ENCODE measurements at places on chromosomes 5 and 9. TPM values are rescaled to one million over a fixed set of nuclear protein-coding genes. Genes with fewer than 3 reads are reported as not detected.
A peak's percentile ranks its signal among the peaks of the same experiment; 100 is the strongest.

Gene ST8SIA4
- 0.61 TPM for total RNA-seq

DNA sequence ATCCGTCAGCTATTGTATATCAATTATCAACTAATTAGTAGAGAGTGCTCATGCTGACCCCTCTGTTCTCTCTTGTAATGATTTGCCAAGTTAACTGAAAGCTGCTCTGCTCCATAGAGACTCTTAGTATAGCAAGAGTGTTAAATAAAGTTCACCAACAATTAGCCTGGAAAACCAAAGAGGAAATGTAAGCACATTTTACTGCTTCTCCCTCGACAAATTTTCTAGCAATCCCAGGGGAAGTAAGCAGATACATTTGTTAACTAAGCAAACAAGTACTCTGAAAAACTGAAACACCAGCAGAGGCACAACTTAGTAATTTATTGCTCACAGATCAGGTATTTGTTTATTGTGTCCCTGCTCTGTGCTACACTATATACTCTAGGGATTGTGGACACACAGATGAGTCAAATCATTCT, 162.2 kb downstream of the GLIS3 start:
- DNase-seq: no peak
- no peaks in the 10 kb centered on the region for H3K27me3 ChIP-seq
- peak overlapping the region; percentile 97 for H3K27ac ChIP-seq
- H3K36me3 ChIP-seq: no peaks in the 10 kb centered on the region
- H3K4me1 ChIP-seq: peaks cover 59% of the 10 kb centered on the region

GRCh38 chr5:173919443-173919842, 31.3 kb downstream of the CPEB4 start:
- no peak overlapping the region for H3K27ac ChIP-seq
- DNase-seq: no peak
- no peaks in the 10 kb centered on the region for H3K27me3 ChIP-seq

Gene HARS1
- total RNA-seq: 82.4 TPM

GRCh38 chr5:27389696-27390095, 351.3 kb upstream of the CDH9 start:
- H3K4me1 ChIP-seq: no peaks in the 10 kb centered on the region
- no peak overlapping the region for H3K4me3 ChIP-seq
- H3K27me3 ChIP-seq: no peaks in the 10 kb centered on the region
- no peak overlapping the region for H3K27ac ChIP-seq
- no peaks in the 10 kb centered on the region for H3K36me3 ChIP-seq

Gene KLF9
- total RNA-seq: 0.77 TPM

Gene KIF4B
- total RNA-seq: 0.14 TPM

Gene DDX41
- total RNA-seq: 137 TPM

- H3K4me1 ChIP-seq: 0 out of 2 replicates have a peak, but pooled peaks cover 7% of the 10 kb centered on the region
- H3K4me3 ChIP-seq: no peak overlapping the region
- H3K27me3 ChIP-seq: no peaks in the 10 kb centered on the region
- H3K36me3 ChIP-seq: no peaks in the 10 kb centered on the region
- no peak for DNase-seq
These were observed 1.6 kb downstream of the AFAP1L1 start for GRCh38 chr5:149273237-149273636.

GRCh38 chr9:13809401-13809800, 504.5 kb downstream of the NFIB start:
- H3K4me1 ChIP-seq: no peaks in the 10 kb centered on the region
- H3K27me3 ChIP-seq: no peaks in the 10 kb centered on the region
- H3K4me3 ChIP-seq: no peak overlapping the region

DNA sequence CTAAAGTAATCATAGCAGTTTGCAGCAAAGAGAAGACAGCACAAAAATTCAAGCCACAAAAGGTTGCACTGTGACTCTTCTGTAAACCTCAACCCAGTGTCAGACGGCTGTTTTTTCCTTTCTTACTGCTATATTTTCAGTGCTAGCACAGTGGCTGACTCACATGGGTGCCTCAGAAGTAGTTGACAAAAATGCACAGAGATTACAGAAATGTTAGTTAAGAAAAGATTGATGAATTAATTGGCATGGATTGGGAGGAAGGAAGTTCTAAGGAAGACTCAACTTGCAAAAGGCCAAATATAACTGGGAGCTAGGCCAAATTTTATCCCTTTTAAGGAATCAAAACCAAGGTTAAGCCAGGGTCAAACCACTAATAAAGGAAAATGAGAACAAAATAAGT, 43.7 kb upstream of the ITGA1 start:
- DNase-seq: no peak
- H3K27ac ChIP-seq: no peak overlapping the region
- no peaks in the 10 kb centered on the region for H3K27me3 ChIP-seq
- H3K4me3 ChIP-seq: no peak overlapping the region
- H3K36me3 ChIP-seq: no peaks in the 10 kb centered on the region

Gene KCTD16
- 0.29 TPM for total RNA-seq

- H3K4me3 ChIP-seq: no peak overlapping the region
- DNase-seq: no peak
- H3K27me3 ChIP-seq: no peaks in the 10 kb centered on the region
These were observed 154.0 kb downstream of the SLC12A2 start for GRCh38 chr5:128237546-128237945.

DNA sequence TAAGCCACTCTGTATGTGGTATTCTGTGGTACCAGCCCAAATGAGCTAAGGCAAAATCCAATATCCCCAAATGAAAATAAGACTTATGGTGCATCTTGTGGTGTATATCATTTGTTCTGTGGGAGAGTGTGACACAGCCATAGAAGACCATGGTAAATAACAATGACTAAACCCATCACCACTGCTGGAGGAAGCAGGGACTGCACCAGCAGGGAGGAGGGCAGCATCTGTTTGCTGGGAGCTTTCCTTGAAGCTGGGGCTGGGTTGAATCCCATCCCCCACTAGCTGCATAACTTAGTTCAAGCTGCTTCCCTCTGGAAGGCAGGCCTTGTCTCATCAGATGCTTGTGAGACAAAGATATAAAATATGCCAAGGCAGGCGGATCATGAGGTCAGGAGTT, 14.2 kb downstream of the GADD45G start:
- H3K27me3 ChIP-seq: no peaks in the 10 kb centered on the region
- no peak for DNase-seq
- no peaks in the 10 kb centered on the region for H3K36me3 ChIP-seq
- H3K4me3 ChIP-seq: no peak overlapping the region
- H3K27ac ChIP-seq: no peak overlapping the region

GRCh38 chr5:167509076-167509475, 782.4 kb upstream of the WWC1 start:
- H3K4me1 ChIP-seq: no peaks in the 10 kb centered on the region
- no peaks in the 10 kb centered on the region for H3K36me3 ChIP-seq
- no peak overlapping the region for H3K4me3 ChIP-seq
- no peak for DNase-seq
- H3K27me3 ChIP-seq: no peaks in the 10 kb centered on the region

Gene SPAAR
- total RNA-seq: not detected

- H3K36me3 ChIP-seq: no peaks in the 10 kb centered on the region
- no peak overlapping the region for H3K4me3 ChIP-seq
- H3K27ac ChIP-seq: no peak overlapping the region
- no peak for DNase-seq
- no peaks in the 10 kb centered on the region for H3K27me3 ChIP-seq
These were observed 547.3 kb upstream of the ZNF608 start for GRCh38 chr5:125293726-125294125.

DNA sequence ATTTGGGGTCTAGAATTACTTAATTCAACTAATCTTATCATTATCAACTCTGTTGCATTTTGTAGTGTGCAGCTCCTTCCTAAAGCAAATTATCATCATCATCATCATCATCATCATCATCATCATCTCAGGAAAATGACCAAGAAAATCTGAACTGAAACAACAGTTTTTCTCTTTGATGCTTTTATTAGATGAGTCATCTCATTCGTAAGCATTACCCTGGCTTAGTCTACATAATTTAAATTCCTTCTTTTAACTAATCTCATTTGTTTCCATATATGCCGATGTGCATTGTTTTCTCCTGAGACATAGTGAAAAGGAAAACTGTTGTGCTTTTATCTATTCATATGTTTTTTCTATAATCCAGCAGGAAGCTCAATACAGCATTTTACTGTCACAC, 173.0 kb upstream of the PDE4D start:
- H3K4me3 ChIP-seq: no peak overlapping the region
- no peak for DNase-seq
- no peaks in the 10 kb centered on the region for H3K4me1 ChIP-seq
- H3K27me3 ChIP-seq: no peaks in the 10 kb centered on the region

Gene TUBB4B
- 487 TPM for total RNA-seq

Gene AQP7
- 2.4 TPM for total RNA-seq

DNA sequence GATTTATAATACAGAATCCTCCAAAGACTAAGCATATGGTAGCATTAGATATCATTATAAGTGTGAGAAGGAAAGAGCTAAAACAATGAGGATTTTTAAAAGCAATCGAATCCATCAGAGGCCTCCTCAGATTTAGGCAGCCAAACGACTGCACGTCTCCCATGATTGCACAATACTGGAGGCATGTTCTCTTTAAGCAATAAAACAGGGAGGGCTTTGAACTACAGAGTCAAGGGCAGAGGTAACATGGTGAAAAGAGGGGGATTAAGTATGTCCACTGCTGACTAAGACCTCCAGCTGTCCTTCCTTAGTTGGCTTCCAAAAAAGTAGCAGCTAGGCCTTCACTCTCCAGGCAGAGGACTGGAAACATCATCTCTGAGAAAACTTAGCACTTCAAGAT, 298.7 kb upstream of the RGMB start:
- no peaks in the 10 kb centered on the region for H3K27me3 ChIP-seq
- no peaks in the 10 kb centered on the region for H3K36me3 ChIP-seq
- H3K4me1 ChIP-seq: no peaks in the 10 kb centered on the region

Gene POLE3
- 57.2 TPM for total RNA-seq

- H3K27ac ChIP-seq: no peak overlapping the region
- H3K4me1 ChIP-seq: no peaks in the 10 kb centered on the region
- no peak for DNase-seq
- no peak overlapping the region for H3K4me3 ChIP-seq
These were observed 221.0 kb downstream of the DCP2 start for GRCh38 chr5:113197456-113198200.

DNA sequence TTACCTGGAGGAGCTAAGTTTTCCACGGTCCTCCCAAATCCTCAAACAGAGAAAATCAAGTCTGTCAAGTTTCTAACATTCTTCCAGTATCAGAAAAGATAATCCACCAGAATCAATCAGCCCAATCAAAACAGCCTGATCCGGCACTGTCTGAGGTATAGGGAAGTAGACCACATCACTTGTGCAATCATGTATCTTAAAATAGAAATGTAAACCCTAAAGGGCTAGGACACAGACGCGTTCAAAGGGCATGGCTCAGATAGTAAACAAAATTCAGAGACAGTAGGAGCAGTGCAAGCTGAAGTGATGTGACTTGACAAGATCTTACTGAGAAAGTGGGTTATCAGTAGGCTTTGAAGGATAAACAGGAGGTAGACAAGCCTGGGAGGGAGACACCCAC, 252.4 kb upstream of the DAPK1 start:
- no peak overlapping the region for H3K4me3 ChIP-seq
- H3K27ac ChIP-seq: no peak overlapping the region
- H3K27me3 ChIP-seq: no peaks in the 10 kb centered on the region
- H3K4me1 ChIP-seq: peaks cover 4% of the 10 kb centered on the region
- H3K36me3 ChIP-seq: no peaks in the 10 kb centered on the region

DNA sequence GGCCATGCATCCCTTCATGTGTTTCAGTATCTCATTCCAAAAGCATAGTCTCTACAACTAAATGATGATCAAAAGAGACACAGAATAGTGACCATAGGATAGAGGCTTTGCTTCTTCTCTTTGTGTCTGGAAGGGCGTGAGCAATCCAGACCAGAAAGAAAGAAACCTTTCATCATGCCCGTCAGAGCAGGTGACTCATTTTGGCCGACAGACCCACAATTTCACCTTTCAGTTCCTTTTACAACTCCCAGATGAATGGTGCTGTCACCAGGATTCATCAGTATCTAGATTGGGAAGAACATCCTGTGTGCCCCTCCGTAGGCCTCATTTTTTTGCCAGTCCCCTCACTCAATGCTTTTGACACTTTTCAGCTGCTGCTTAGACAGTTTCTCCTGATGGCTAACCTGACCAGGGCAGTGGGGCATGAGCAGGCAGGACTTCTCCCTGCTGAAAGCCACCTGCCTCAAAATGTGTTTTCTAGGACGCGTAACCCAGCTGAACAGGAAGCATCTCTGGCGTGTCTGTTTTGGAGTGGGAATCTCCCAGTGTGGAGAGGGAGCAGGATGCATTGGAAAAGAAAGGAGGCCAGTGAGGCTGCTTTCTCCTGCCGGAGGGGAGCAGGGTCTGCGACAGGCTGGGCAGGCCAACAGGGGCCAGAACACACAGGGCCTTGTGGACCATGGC, 21.2 kb downstream of the ABLIM3 start:
- no peak overlapping the region for H3K4me3 ChIP-seq
- no peak overlapping the region for H3K27ac ChIP-seq
- H3K36me3 ChIP-seq: no peaks in the 10 kb centered on the region
- DNase-seq: no peak

DNA sequence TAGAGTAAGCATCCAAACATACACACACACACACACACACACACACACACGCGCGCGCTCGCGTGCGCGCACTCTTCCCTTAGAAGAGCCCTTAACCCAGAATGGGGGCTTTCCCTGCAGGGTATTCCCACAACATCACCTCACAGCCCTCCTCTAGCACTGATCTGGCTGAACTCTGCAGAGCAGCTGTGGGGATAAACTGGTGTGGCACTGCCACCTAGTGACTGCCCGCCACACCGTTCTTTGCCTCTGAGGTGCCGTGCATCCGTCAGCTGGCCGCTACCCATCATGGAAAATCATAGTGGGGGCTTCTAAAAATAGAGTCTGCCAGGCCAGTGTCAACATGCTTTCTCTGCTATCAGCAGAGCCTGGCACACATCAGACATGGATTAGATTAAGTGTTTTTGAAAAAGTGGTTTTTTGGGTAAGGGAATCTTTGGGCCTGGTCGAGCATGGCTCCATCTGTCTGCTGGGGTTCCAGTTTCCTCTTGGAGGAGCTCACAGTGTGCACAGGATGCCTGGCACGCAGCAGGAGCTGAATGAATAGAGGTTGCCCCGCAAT, 88.1 kb downstream of the KCNN2 start:
- H3K27ac ChIP-seq: no peak overlapping the region
- peak; percentile 53 for DNase-seq

- peak; percentile 35 for DNase-seq
- H3K27ac ChIP-seq: peak overlapping the region; percentile 51
- H3K27me3 ChIP-seq: no peaks in the 10 kb centered on the region
- peak overlapping the region; percentile 73 for H3K4me3 ChIP-seq
- H3K36me3 ChIP-seq: no peaks in the 10 kb centered on the region
These were observed 591 bp downstream of the ABCA1 start for GRCh38 chr9:104927216-104927911.

DNA sequence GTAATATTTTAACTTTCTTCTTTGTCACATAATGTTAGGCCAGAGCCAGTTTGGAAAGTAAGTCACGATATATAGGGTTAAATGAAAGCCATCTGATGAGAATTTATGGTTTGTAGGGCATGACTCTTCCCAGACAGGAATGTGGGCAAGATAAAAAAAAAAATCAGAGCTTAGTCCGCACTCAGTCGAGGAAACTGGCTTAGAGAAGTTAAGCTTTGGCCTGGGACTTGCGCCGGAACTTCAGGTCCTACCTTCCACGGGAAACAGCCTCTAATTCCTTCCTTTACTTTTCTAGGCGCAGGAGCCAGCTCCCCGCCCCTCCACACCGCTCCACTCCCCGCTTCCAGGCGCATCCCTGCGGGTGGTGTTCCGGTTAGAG, 475 bp downstream of the DDX31 start:
- H3K27ac ChIP-seq: peak overlapping the region; percentile 97
- H3K4me3 ChIP-seq: peak overlapping the region; percentile 91
- H3K27me3 ChIP-seq: no peaks in the 10 kb centered on the region
- peaks cover 9% of the 10 kb centered on the region for H3K4me1 ChIP-seq
- no peaks in the 10 kb centered on the region for H3K36me3 ChIP-seq

Gene PCDHGC3
- total RNA-seq: 1.3 TPM

Measured in Caco-2 (cell line).